Stimulated activated CD8-positive, alpha-beta memory T cell treated with anti-CD3 and anti-CD28 coated beads, Interleukin-2, amount 100 ng/mL, for 1 hour (primary cell): ENCODE measurements at places on chromosomes 5 and 9.

GRCh38 chr9:81971727-81972126 lies 16.8 kb upstream of the SPATA31D1 start:
- DNase-seq, result no peak

DNA sequence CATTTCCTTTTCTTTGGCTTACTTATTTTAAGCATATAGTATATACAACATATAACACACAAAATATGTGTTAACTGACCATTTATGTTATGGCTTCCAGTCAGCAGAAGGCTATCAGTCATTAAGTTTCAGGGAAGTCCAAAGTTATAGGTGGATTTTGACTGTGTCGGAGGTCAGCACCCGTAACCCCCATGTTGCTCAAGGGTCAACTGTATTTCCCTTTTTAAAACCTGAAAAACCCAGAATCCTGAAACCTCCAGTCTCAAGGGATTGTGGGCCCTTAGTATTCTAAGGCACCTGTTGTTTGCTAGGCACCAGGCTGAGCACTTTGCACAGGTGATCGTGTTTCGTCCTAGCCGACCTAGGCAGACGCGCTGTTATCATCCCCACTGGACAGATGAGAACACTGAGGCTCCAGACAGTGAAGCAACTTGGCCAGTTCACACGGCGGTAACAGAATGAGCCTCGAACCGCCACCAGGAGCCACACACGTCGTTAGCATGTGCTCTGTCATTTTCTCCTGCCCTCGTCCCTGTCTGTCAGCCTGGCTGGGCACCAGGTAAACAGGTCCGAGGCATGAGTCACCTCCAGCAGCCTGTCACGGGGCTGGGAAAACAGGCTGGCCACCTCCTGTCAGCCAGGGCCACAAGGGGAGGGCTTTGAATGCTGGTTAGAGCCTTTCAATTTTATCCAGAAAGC lies 39.9 kb downstream of the DUSP1 start:
- no peak for DNase-seq

DNA sequence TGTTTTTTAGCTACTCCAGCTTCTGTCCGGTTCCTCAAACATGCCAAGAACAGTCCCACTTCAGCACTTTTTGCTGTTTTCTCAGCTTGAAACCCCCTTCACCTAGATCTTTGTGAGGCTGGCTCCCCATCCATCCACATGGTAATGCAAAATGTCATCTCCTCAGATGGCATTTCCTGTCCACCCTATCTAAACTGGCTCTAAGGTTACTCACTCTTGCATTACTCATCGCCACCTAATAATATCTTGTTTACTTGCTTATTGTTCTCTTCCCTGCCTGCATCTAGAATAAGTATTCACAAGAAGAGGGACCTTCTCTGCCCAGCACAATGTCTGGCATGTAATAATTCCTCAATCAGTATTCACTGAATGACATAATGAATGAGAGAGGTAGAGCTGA lies 220.1 kb downstream of the FAM114A2 start:
- DNase-seq, result no peak

DNA sequence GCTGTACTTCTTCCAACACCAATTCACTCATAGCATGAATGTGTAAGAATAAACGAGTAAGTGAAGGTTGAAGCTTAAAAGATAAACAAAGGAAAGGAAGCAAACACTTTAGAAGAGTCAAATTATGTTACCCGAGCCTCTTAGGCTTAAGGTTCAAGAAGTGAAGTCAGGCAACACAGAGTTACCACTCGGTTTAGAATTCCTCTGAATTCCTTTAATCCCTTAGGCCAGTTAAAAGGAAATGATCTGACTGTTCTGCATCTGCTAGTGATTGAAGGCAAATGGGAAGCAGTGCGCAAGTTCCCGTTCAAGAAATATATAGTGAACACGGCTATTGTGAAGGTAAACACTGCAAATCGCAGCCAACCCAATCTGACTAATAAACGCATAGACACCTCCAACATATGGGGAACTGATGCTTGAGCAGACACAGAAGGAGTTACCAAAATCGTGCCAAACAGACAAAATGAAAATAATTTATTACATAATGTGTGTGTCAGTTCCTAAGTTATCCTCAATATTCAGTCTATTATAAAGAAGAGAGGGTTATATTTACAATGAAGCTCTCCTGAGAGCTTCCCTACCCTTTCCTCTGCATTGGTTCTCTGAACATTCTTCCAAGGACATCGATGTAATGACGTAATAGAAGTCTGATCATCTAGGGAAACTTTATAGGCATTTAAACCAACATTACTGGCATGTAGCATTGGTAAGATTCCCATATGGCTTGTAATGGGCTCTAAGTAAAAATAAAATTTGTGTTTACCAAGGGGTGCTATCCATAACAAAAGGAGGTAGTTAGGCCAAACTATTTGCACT lies 837.1 kb upstream of the ZNF608 start:
- DNase-seq, result no peak

- no peak for DNase-seq
Observed at GRCh38 chr5:172439785-172440477, 14.4 kb downstream of the SH3PXD2B start.

- DNase-seq, result no peak
Observed at GRCh38 chr9:84851935-84852585, 182.5 kb downstream of the NTRK2 start.

DNA sequence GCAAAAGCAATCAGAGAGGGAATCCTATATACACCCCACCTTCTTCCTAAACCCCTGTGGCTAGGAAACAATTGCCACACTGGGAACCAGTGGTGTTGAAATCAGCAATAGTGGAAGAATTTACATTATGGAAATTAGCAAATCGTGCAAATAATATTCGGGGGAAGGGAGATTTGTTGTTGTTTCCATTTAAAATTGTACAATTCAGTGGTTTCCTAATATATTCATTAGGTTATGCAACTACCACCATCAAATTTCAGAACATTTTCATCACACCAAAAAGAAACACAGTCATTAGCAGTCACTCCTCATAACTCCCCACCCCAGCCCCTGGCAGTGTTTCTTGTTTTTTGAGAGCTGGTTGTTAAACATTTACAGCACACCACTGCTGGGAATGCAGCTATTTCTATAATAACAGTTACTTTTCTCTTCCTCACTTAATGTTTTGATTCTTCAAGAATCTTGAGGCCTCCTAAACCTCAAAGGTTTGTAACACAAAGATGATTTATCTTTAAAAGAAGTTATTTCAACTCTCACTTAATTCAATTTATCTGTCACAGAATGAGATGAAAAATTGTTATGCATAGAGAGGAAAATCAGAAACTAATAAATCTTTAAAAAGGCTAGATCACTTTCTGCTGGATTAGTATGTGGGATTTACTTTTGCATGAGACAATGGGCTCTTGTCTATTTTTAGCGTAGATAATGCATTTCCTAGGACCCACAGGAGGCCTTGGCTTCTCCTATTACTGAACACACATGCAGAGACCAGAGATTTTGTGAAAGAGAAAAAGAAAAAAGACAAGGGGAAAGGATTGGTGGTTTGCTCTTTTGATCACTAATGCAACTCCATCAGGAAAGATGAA lies 91.8 kb upstream of the DAPK1 start:
- DNase-seq, result no peak

DNA sequence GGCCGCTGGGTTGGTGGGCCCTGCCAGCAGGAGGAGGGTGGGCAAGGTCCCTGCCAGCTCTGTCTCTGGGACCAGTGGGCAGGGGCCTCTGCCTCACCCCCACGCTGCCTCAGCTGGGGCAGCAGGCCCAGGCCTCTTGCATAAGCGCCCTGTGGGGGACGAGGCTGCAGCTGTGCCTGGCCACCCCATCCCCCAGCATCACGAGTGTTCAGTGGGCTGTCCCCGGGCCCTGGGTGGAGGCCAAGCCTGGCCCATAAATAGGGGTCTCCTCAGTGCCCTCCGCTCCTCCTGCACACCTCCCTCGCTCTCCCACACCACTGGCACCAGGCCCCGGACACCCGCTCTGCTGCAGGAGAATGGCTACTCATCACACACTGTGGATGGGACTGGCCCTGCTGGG lies at the start of gene PTGDS:
PTGDS (plus strand) TSS at position 282 of the 400 bp plus-strand sequence; CDS start at position 357, 75 bp downstream.
- DNase-seq, result no peak

DNA sequence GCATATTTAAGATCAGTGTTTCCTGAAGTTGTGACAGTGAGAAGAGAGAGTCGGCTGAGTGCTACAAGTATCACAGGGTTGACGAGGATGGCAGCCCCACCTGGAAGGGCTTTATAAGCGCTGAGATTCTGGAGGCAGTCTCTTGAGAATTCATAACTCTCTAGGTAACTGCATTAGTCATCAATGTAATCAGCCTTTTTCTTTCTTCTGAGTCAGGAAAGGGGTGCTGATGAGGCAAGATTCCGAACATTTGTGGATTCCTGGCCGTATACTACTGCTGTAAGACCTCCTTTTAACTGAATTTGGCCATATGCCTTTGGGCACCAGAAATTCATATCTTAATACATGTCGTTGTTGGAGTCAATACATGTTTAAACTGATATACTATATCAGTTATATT lies 6.6 kb upstream of the RNF20 start:
- DNase-seq, result no peak

DNA sequence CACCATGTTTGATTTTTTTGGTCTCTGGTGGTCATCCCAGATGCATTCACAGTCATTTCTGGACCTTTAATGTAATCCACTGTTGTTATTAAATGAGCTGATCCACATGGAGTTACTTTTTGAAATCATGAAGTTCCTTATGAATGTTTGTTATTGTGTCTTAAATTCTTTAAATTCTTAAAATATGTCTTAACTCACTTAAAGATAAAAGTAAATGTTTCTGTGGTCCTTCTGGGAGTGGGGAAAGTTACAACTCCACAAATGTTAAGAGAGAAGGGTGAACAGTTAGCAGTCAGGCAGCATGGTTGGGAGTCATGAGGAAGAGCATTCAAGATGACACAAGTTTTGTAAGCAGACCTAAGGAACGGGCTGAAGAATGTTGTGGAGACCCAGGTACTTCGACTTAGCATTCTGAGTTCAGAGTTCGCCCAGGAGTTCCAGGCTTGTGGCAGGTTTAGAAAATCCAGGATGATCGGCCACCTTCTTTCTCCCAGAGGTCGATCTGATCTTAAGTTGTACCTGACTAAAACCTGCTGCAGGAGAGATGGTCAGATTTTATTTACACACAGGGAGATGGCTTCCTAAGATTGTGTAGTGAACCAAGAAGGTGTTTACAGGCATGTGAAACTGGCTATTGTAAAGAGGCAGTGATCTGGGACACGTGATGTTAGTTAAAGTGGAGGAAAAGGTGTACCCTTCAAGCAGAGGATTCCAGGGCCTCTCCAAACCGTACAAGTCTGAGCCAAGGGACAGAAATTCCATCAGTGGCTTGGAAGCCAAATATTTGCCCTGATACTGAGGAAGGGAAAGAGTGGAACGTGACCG lies 17.2 kb downstream of the SLC1A1 start:
- DNase-seq, result no peak

DNA sequence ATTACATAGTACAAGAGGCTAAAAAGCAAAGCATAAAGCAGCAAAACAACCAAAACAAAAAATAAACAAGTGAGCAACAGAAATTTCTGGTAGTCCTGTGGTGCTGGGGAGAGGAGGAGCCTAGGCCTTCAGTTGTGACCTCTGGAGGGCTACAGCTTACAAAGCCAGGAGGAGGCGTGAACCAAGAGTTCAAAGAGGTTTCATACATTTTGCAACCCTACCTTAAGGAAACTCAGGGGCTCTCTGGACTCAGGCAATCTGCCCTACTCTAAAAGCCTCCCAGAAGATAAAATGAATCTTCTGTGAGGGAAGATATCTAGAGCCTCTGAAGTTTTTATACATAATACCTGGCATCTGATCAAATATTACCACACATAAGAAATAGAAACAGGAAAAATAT lies 187.4 kb downstream of the AGTPBP1 start:
- no peak for DNase-seq

GRCh38 chr9:79619930-79620329 lies 48.2 kb downstream of the TLE4 start:
- no peak for DNase-seq

DNA sequence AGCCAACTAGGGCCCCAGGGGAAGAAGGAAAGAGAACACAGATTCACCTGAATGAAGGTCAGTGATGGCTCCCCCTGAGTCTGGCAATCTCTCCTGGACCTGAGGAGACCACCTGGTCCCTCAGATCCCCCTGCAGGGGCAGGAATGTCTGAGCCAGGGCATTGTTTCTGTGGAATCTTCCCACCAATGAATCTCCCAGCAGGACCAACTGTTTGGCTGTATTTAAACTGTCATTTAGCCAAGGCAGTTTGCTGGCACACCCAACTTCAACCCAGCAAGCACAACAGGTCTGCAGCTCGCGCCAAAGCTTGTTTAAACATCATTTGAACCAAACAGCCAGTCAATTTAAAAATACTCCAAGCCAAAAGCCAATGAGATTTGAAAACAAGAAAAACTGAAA lies 92.6 kb downstream of the SH3TC2 start:
- DNase-seq, result no peak

- DNase-seq, result no peak
Observed at GRCh38 chr9:69045821-69046220, 10.3 kb downstream of the FXN start.

- no peak for DNase-seq
Observed at GRCh38 chr5:176747670-176748072, 62.7 kb upstream of the UNC5A start.

DNA sequence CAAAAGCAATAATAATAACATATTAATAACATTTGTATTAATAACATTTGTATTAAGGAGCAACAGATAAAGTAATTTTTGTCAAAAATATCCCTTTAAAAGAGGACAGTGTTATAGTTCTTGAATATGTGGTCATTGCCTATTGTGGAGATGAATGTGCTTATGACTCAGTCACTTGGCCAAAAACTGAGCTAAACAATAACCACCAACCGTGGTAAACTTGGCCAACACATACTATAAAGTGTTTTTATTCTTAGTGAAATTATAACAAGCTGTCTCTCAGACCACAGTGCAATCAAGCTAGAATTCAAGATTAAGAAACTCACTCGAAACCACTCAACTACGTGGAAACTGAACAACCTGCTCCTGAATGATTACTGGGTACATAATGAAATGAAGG lies 159.2 kb upstream of the PLPPR1 start:
- no peak for DNase-seq

GRCh38 chr5:11609570-11610303 lies 294.5 kb downstream of the CTNND2 start:
- no peak for DNase-seq

DNA sequence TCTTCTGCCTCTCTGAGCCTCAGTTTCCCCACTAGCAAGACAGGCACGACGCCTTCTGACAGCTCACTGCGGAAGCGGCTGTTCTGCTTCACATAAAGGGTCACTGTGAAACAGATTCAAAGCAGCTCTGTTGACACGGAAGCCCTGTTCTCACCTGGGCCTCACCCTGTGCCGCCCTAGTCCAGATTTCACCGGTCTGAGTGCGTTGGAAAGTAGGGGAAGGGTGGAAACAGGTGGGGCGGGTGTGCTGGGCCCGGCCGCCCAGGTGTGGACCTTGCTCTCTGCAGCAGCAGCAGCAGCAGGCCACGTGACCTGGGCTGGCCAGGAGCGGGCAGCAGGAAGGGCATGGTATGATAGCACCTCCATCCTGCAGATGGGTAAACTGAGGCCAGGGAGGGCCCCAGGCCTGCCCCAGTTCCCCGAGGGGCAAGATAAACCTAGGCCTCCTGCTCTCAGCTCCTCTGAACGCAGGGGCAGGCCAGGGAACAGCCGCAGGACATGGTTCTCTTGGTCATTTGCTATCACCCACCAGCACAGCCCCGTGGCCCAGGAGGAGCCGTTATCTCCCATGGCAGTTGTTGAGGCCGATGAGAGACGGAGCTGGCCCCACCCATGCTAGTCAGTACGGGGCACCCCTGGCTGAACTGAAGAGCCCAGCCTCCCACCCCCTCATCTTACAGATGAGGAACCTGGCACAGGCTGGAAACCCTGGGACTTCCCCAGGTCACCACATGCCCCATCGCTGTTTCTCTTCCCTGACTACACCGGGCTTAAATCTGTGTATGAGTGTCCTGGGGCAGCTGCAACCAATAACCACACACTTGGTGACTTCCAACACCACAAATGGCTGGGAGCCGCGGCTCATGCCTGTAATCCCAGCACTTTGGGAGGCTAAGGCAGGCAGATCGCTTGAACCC lies 12.1 kb downstream of the PTGES2 start:
- no peak for DNase-seq
